ENCODE measurements at places on chromosomes 2 and 18.

DNA sequence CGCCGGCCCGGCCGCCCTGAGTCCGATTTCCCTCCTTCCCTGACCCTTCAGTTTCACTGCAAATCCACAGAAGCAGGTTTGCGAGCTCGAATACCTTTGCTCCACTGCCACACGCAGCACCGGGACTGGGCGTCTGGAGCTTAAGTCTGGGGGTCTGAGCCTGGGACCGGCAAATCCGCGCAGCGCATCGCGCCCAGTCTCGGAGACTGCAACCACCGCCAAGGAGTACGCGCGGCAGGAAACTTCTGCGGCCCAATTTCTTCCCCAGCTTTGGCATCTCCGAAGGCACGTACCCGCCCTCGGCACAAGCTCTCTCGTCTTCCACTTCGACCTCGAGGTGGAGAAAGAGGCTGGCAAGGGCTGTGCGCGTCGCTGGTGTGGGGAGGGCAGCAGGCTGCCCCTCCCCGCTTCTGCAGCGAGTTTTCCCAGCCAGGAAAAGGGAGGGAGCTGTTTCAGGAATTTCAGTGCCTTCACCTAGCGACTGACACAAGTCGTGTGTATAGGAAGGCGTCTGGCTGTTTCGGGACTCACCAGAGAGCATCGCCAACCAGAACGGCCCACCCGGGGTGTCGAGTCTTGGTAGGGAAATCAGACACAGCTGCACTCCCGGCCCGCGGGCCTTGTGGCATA, 4.6 kb downstream of the SIX2 start:
- DNase-seq, result no peak

- DNase-seq, result no peak
These were observed 16.3 kb downstream of the TSHZ1 start for GRCh38 chr18:75226956-75227316.

GRCh38 chr2:196170213-196170605, 1.2 kb downstream of the STK17B start:
- DNase-seq, result peak; percentile 54

- DNase-seq, result no peak
These were observed 481.4 kb upstream of the CDH7 start for GRCh38 chr18:65269375-65269774.

DNA sequence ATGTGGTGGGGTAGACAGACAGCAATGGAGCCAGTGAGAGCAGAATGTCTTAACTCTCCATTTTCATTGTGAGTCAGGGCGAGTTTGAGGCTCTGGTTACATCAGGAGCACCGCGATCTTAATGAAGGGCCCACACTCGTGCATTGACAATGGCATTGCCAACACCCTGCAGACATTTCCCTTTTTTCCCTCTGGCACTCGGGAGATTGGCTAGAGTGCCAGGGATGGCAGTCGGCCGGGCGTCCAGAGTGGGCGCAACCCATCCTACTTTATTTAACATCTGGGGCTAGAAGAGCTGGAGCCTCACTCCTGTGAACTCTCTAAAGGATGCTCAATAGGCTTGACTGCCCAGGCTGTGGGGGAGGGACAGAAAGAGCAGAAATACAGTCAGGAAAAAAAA, 9.7 kb downstream of the PROKR1 start:
- peak; percentile 23 for DNase-seq

- DNase-seq, result no peak
These were observed 31.3 kb downstream of the DGKD start for GRCh38 chr2:233385489-233386044.

- no peak for DNase-seq
These were observed 98.0 kb downstream of the STPG4 start for GRCh38 chr2:47056868-47057686.

- DNase-seq, result no peak
These were observed 32.1 kb upstream of the TTC39C start for GRCh38 chr18:23982155-23983079.

Data from stimulated activated CD4-positive, alpha-beta T cell treated with anti-CD3 and anti-CD28 coated beads, Interleukin-2, amount 100 ng/mL, for 24 hours (primary cell).